ENCODE measurements at places on chromosomes 1 and 21. TPM values are rescaled to one million over a fixed set of nuclear protein-coding genes. Genes with fewer than 3 reads are reported as not detected.

The TMPRSS3 gene
- not detected for polyA plus RNA-seq

The DNALI1 gene
- 9.7 TPM for polyA plus RNA-seq

The ZNF648 gene
- not detected for polyA plus RNA-seq

The PBX1 gene
- polyA plus RNA-seq: 55.4 TPM

The SYT2 gene
- 0.39 TPM for polyA plus RNA-seq

DNA sequence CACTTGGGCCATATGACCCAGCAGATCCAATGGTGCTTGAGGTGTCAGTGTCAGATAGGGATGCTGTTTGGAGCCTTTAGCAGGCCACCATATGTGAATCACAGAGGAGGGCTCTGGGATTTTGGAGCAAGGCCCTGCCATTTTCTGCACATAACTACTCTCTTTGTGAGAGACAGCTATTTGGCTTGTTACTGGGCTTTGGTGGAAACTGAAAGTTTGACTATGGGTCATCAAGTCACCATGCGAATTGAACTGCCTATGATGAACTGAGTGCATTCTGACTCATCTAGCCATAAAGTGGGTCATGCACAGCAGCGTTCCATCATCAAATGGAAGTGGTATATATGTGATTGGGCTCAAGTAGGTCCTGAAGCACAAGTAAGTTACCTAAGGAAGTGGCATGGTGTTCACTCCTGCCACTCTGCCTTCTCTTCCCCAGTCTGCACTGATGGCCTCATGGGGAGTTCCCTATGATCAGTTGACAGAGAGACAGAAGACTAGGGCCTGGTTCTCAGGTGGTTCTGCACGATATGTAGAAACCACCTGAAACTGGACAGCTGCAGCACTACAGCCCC is 447.3 kb downstream of the AGBL4 start:
- no peak for DNase-seq

- no peak for DNase-seq
Measured at GRCh38 chr1:244749230-244750016, 86.0 kb upstream of the COX20 start.

DNA sequence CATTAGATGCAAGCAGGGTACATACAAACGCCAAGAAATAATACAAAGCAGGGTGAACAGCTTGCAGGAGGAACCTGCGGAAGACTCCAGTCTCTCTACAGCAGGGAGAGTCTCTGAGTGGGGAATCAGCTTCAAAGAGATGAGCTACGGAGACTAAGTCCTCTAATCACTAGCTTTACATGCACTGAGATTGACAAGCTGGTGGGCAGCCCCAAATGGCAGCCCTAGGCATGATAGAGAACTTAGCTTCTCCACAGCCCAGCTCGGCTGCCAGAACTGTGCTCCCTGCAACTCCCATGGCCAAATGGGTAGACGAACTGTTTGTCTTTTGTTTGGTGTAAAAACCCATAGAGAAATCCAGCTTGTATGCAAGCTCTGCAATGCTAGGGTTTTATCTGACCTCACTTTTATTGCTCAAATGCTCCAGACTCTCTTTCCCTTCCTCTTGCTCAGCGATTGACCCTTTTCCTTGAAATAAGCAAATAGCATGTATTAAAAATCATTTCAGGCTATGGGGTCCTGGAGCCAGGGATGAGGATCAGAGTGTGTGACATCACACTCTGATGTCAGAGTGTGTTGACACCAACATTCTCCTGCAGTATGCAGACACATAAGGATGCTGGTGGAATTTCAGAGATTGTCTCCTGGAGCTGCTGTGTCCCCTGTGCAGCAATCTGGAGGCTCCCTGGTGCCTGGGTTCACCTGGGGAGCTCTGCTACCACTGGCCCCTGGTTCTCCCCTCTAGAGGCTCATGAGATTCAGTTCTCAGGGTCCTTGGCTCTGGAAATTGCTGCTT is 238.5 kb downstream of the TTLL7 start:
- no peak for DNase-seq

GRCh38 chr1:76023669-76024435 is 50.7 kb upstream of the ST6GALNAC3 start:
- DNase-seq: no peak

Measured in hindlimb muscle (tissue), 1 donor.